ENCODE measurements at places on chromosomes 1 and 21.

DNA sequence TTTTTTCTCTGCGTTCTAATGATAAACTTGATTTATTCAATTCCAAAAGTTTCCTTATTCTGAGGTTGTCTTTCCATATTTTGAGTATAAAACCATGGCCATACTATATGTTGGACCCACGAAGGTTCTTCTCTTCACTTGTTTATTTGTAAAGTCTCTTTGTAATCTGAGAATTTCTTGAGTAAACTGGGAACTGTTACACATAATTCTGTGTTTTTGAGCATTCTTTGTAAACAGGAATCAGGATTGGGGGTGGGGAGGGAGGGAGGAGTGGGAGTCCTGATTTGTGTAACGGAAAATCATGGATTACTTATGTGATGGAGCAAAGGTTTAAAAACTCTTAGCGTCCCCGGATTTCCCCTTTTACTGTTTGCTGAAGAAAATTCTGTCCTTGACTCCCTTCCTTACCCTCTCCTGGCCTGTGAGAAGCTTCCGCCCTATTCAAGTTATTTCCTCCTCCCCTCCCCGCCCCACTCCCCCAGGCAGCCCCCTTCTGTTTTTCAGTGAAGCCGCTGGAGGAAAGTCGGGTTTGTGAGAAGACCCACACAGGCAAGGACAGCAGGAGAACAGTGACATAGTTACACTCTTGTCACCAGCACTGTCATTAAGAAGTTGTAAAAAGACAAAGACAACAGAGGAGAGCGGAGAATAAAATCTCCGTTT, 6.4 kb upstream of the NBPF11 start:
- no peak for DNase-seq

DNA sequence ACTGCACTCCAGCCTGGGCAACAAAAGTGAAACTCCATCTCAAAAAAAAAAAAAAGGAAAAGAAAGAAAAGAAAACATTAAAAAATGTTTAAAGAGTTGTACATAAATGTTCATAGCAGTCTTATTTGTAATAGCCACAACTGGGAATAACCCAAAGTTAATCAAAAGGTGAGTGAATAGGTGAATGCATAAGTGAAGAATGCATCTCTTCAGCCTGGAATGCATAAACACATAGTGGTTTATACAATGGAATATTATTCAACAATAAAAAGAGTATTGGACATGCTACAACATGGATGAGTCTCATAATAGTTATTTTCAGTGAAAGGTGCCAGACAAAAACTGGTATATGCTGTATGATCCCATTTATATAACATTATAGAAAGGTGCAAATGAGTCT, 18.1 kb downstream of the LDLRAD1 start:
- DNase-seq, result no peak

- DNase-seq, result no peak
Observed at GRCh38 chr1:198280080-198280479, 123.3 kb downstream of the NEK7 start.

DNA sequence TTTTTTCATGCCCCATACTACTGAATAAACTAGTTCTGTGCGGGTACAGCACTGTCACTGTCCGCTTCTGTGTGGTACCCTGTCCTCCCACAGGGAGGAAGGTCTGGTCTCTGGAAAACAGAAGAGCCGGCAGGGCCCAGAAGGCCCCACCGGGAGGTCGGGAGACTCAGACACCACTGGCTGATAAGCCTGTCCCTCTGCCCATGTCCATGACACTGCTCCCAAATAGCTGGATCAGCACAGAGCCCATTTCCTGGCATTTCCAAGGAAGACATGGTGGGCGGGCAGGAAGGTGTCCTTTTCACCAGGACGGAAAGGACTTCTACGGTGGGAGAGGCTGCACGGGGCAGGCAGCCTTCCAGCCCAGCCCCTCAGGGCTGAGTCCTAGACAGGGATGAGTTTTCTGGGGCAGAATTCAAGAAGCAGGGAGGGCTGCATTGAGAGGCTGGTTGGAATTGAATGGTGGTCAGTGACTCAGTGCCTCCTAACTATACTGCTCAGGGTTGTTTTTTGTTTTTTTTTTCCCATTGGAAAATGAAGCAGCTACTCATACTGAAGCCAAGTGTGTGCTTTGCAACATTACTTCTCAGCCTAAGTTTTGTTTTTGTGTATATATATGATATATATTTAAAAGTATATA, 7.1 kb downstream of the PSRC1 start:
- no peak for DNase-seq

DNA sequence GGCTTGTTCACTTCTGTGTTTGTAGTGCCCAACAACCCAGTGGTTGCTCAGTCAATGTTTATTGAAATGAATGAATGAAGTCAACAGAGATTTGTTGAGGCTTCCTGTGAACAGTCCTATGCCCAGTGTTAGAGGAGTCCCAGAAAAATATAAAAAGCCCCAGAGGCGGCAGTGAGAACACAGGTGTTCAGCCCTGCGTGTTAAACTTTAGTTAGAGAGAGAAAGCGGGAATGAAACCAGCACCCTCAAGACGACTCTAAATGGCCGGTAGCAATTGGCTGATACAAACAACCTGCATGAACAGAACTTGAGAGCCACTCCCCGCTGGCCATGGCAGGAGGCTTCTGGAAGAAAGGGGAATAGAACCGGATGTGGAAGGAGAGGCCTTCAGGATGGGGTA, 22.6 kb downstream of the TMEM51 start:
- no peak for DNase-seq

DNA sequence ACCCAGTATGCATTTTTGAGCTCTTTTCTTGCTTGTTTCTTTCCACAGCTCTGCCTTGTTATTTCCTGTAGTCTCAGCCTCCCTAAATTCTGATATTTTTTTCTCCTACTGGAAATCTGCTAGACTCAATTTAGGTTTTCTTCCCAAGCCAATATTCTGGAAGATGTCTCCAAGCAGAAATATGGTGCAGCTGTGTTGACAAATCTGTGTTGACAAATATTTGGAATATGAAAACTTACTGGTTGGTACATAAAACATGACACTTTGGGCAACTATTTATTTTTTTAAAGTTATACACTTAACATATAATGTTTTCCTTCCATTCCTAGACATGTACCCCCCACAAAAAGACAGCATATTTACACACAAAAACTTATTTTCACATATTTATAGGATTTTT, 1048.4 kb downstream of the NCAM2 start:
- DNase-seq, result no peak

GRCh38 chr1:68057564-68057963, 7.1 kb upstream of the DIRAS3 start:
- DNase-seq, result no peak

DNA sequence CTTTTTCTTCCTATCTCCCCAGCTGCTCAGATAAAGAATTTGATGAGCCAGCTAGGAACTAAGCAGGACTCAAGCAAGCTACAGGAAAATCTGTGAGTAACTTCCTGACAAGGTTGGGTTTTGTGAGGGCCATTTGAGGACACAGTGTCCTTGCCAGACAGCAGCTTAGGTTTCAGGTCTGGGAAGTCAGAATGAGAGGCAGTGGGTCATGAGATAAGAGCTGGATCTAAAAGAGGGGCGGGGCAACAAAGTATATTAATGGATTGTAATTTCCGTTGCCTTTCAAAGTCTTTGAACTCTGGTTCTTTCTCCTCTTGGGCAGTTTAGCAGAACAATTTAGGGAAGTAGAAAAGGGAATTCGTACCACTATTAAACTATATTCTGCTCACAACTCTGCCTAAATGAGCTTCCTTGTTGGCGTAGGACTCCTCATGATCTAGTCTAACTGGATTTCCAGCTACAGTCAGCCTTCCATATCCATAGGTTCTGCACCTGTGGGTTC, 16.6 kb downstream of the STX12 start:
- DNase-seq, result no peak

- no peak for DNase-seq
Observed at GRCh38 chr1:89545264-89546038, 20.8 kb downstream of the LRRC8B start.

DNA sequence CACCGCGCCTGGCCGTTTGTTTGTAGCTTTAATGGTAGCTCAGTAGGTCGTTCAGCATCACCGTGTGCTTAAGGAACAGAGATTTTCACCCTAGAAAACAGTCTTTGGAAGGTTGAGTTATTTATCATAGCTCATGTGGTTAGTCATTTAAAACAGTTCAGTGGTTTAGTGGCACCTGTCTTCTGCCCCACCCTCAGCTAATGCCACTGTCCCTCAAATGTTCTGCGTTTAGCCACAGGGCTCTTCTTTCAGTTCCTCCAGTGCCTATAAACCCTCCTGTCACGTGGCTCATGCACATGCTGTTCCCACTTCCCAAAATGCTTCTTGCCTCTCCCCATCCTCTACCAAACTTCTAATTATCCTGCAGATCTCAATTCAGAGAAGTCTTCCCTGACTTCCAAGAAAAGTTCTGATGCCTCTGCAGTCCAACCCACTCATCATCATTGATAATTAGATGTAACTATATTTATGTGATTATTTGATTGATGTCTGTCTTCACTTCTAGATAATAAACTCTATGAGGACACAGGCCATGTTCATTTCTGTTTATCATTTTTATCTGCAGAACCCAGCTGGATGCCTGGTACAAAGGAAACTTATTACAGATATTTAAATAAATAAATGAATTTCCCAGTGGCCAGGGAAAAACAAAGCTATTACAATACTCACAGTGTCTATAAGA, 14.4 kb upstream of the DIPK1A start:
- no peak for DNase-seq

- DNase-seq, result no peak
Observed at GRCh38 chr1:236888126-236888525, 93.0 kb downstream of the MTR start.

GRCh38 chr1:9559673-9560072, 20.4 kb downstream of the SLC25A33 start:
- no peak for DNase-seq

- DNase-seq, result no peak
Observed at GRCh38 chr1:113990961-113991360, 11.7 kb downstream of the OLFML3 start.

DNA sequence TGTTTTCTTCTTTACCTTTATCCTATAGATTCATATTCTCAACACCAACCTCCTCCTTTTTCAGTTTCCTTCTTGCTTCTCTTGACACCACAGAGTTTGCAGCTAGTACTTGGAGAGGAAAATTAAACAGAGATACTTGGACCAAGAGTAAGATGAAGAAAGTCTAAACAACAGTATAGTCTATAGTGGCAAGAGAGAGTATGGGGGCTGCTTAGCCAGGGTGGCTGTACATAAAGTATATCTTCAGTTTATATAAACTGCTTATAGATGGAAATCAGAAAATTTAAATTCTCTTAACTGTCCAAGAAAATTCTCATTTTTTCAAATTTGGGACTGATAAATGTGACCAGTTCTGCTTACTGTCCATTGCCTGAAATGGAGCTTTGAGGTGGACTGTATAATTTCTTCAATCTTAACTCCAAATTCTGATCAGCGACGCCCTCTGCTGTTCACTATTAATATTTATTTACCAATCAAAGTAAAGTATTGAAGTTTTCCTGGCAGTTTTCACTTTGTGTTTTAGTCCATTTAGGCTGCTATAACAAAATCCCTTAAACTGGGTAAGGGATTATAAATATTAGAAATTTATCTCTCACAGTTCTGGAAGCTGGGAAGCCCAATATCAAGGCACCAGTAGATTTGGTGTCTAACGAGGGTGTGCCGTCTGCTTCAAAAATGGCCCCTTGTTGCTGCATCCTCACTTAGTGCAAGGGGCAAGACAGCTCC, 14.8 kb upstream of the METTL18 start:
- DNase-seq, result peak; percentile 29
